Pancreas (tissue), 10 donors: ENCODE measurements at places on chromosomes 5 and 9. TPM values are rescaled to one million over a fixed set of nuclear protein-coding genes. Genes with fewer than 3 reads are reported as not detected.

DNA sequence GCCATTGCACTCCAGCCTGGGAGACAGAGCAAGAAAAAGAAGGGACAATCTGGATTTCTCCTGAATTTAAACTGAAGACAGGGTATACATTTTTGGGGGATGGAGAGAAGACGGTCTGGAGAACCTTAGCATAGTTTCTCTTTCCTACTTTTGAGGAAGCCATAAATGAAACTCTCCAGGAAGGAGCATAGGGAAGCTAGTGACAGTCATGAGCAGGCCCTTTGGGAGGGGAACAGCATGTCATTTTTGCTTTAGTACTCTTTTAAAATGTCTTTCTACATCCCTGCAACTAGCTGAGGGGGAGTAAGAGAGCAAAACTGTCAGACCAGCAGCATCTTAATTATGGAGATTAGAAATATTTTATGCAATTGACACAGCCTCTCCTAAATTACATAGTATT, 8.2 kb upstream of the SLC44A1 start:
- no peak for DNase-seq

GRCh38 chr5:55364537-55365055, 56.8 kb downstream of the MTREX start:
- DNase-seq = no peak

- DNase-seq = no peak
Measured at GRCh38 chr5:125149527-125149926, 403.1 kb upstream of the ZNF608 start.

- DNase-seq = no peak
Measured at GRCh38 chr5:116216246-116216645, 131.4 kb downstream of the COMMD10 start.

DNA sequence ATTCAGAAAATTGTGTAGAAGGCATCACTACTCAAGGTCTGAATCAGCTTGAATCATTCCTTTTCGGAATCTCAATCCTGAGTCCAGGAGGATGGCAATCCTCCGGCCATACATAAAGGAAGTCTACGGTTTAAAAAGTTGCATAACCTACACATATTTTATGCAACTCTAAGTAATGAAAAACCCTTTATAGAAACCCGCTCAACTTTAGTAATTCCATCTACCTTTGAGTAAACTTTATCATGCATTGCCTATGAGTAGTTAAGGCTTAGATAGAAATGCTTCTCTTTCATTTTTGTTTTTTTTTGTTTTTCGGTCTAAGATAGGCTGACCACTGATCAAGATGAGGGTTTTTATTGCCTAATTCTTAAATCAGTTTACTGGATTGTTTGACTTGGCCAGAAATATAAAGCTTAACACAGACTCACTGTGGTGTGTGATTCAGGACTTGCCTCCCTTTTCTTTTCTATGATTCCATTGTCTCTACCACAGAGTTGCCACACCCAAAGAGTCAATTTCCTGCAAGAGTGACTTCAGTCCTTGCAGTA, 85.0 kb downstream of the LURAP1L start:
- no peak for DNase-seq

DNA sequence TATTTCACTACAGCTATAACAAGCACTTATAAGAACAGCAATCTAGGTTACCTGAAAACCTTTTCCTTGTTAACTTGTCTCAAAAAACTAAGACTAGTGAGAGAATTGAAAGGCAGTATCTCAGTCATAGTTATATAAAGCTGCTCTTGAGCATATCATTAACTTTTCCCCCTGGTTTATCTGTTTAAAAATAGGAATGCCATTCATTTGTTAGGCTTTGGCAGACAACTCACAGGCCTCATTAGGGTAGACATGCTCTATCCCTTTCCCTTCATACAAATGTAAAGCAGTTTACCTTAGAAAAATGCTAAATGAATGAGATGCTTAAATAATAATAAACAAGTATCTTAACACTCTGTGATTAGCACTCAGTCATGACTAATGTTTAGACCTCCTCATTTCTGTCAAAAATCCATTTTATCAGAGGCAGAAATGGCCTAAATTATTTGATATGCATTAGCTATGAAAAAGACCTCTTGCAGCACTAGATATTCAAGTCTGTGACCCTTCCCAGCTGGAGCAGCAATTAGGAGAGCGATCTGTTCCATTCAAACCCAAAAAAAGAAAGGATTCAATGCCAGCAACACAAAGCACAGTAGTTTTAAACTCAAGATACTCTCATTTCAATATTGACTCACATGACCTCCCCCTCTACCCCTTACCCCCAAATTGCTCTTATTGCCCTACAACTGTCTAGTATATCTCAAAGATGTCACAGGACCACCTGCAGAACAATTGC, 1578.8 kb upstream of the WWC1 start:
- DNase-seq = no peak

- no peak for DNase-seq
Measured at GRCh38 chr5:63043792-63044191, 465.2 kb downstream of the LRRC70 start.

GRCh38 chr5:79849061-79849460, 142.0 kb downstream of the MTX3 start:
- DNase-seq = no peak

DNA sequence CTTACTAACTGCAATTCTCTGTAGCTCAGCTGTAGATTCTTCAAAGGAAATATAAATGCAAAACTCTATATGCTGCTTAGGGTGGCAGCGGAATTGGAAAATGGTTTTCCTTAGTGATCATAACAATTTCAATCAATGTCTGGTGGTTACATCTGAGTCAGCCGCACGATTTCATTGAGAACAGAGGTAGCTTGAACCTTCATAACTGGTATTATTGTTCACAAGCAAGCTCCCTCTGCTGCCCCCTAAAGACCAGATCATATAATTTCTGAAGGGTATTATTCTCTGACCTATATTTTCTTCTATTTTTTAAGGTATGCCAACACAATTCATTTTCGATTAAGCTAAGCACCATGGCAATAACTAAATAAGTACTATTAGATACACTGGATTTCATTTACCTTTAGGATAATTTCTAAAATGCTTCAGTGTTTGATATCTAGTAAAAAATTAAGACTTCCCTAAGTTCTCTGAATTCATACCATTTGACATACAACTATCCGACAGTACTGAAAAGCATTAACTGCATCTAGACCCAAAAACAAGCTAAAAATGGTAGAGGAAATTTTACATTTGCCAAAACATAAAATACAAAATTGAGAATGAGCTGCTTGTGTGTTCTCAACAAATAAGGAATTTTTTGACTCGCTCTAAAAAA, 181.1 kb upstream of the SPEF2 start:
- peak; percentile 36 for DNase-seq

DNA sequence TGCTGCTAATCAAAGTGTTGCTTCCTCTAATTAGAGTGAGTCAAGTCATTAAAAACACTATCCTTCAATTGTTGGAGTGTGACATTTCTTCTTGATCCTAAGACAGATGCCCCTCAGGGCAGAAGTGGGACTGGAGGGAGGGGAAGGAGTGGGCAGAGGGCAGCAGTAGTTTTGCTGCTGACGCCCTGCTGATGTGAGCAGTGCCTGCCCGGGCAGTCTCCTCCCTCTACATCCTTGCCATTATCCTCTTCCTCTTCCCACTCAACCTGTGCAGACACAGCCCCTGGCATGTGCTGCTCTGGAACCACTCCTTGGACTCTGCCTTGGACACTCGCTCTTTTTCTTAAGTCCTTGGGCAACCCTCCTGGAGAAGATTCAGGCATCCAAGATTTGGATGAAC, 232.5 kb downstream of the HSPA4 start:
- no peak for DNase-seq

DNA sequence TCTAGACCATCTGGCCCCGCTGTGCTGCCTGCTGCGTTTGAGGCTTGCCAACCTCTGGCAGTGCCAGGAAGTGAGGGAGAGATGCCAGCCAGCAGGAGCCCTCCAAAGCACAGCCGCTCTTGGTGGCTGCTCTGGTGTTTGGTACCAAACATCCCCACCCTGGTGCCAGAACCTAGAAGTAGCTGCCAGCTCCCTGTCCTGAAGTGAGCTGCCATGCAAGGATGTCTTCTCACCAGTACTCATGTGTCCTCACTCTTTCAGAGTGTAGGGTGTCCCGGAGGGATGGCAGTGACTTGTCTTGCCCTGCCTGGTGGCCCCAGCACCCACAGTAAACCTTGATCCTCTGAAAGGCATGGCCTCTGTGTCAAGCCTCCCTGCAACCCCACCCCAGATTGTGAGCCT, 43.4 kb downstream of the AMBP start:
- peak; percentile 34 for DNase-seq

The CCDC152 gene
- total RNA-seq = 0.79 TPM

The F12 gene
- 0.83 TPM for total RNA-seq

The ARL14EPL gene
- not detected for total RNA-seq

The CMYA5 gene
- total RNA-seq = 0.63 TPM

The PLAC8L1 gene
- not detected for total RNA-seq

The DMGDH gene
- 1.4 TPM for total RNA-seq
